ENCODE measurements at places on chromosomes 2 and 18.
A peak's percentile ranks its signal among the peaks of the same experiment; 100 is the strongest.

GRCh38 chr2:158573739-158574138 is 117.0 kb downstream of the PKP4 start:
- DNase-seq, result no peak

DNA sequence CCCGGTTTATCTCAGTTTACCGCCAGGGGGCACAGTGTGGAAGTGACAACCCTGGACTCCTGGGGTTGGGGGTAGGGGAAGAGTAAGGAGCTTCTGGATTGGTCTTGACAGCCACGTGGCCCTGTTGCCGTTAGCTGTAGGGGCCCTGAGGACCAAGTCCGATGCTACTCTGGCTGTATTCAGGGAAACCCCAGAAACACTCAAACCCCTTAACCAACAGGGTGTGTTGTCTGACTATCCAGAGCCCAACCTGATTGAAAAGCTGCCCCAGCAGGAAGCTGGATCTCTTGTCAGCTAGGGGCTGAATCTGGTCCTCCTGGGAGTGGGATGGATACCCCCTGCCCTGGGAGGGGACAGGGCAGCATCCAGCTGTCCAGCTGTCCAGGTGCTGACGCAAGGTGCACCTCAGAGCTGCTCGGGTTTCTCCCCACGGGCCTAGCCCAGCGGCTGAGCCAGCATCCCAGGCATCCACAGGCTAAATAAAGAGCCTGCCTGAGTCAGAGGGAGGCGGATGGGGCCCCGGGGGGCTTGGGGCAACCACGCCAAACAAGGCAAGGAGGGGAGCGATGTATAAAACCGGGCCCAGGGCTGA is 3.1 kb upstream of the GMPPA start:
- DNase-seq, result peak; percentile 35

DNA sequence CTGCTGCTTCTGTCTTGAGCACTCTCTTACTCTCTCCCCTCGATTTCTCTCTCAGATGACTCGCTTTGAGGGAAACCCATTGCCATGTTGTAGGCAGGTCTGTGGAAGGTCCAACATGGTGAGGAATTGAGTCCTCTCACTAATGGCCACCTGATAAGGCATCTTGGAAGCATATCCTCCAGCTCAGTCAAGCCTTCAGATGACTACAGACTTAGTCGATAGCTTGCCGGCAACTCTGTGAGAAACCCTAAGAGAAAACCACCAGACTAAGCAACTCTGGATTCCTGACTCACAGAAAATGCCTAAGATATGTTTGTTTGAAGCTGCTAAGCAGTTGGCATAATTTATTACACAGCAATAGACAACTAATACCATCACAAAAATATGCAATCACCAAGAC is 51.2 kb downstream of the WDR75 start:
- DNase-seq, result no peak

GRCh38 chr18:54616220-54616848 is 25.3 kb downstream of the DYNAP start:
- DNase-seq, result peak; percentile 4

GRCh38 chr2:7697052-7697451 is 779.8 kb downstream of the RNF144A start:
- DNase-seq, result no peak

DNA sequence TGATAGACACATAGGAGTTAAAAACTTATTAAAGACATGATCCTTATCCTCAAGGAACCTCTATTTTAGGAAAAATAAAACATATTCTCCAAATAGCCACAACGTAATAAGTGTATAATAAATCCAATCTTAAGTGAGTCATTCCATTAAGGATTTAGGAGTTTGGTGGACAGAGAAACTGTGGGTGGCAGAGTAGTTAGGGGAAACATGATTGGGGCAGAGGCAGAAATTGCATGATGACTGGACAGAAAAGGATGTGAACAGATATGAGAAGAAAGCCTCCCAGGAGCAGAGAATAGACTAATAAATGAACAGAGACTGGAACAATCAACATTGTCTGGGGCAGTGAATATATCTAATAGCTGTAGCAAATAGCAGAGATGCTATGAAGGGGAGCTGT is 48.1 kb upstream of the SIGLEC15 start:
- no peak for DNase-seq

DNA sequence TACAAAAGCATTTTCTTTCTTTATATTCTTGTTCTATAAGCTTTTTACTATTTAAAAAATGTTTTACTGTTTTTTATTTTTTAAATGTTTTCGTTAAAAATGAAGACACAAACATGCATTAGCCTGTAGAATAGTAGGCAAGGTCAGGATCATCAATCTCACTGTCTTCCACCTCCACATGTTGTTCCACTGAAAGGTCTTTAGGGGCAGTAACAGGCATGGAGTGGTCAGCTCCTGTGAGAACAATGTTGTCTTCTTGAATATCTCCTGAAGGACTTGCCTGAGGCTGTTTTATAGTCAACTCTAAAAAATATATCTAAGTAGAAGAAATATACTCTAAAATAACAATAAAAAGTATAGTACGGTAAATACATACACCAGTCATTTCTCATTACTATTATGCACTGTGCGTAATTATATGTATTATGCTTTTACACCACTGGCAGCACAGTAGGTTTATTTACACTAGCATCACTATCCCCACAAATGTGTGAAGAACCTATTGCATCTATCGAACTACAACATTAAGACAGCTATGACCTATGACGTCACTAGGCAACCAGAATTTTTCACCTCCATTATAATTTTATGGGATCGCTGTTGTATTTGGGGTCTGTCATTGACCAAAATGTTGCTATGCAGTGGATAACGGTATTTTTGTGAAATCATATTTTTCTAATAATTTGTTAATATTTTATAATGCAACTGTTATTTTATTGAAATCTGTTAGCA is 764.3 kb downstream of the METTL4 start:
- DNase-seq, result no peak

DNA sequence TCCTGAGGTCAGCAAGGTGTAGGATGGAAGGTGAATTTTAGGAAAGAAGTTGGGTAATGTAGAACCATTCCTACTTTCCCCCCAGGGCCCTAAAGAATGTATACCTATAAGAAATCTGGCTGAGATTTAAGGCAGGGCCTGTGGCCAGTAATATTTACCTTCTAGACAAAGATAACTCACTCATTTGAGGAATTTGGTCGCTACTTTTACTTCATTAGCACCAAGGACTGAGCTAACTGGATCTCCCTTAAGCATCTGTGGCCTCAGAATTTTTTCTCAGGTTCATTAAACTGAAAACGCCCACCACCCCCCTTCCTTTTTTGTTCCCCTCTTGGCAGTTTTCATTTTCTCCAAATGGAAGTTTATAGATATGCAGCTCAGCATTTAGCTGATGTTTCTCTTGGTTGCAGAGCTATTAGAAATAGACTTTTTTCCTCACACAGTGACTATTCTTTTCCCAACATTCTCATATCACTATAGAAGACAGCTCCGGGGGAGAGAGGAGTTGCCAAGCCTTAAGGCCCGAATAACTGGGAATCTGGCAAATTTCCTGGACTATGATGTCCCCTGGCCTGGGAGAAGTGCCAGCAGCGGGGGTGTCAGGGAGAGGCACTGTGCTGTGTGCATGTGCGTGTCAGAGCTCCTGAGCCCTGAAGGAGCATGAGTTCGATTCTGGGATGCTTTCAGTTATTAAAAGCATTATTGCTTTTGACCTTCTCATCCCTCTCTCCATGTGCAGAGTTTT is 310.9 kb downstream of the PRKCE start:
- no peak for DNase-seq

DNA sequence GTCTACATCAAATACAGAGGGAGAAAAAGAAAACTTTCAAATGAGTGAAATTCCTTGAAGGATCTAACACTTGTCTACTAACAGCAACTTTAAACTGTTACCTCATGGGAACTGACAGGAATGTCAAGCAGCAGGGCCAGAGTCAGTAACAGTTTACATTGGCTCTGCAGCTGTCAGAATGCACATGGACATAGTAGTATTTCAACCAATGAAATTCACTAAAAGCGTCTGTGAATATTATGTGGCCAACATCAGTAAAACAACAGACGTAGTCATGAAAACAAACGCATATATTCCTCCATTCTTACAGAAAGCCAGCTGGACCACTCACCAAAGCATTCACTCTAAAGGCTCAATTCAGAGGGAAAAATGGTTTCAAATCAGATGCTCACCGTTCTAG is 79.3 kb upstream of the RNU4ATAC start:
- no peak for DNase-seq

DNA sequence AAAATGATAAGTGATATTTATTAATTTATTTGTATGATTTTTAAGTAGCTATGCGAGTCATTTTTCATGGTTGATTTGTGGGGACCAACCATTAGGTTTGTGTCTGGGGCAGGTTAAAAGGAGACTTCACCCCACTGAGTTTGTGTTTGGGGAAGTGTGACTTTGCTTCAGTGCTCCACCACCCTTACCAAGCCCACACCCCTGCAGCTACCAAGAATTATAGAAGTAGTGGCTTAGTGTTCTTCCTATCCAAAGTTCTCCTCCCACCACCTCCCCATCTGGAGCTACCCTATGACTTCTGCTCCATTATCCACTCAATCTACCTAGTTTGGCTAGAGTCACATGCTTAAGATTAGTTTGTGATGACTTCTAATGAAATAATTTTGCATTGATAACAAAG is 182.1 kb upstream of the ZEB2 start:
- no peak for DNase-seq

GRCh38 chr2:168884975-168885374 is 5.3 kb downstream of the SPC25 start:
- DNase-seq, result no peak

GRCh38 chr18:5546660-5547059 is 2.9 kb upstream of the EPB41L3 start:
- no peak for DNase-seq

DNA sequence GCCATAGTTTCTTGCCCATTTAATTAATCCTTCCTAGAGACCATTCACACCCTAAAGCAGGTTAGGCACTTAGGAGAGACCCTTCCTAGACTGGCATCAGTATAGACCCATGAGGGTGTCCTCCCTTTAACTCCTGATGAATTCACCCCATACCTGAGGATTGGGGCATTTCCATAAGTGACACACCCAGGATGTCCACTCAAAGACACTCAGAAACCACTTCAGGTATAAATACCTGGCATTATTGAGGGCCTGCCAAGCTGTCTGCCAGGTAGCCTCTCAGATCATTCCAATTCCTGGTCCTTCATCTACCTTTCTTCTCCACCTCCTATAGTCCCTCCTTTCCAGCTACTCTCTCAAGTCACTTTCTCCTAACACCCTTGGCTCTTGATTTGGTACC is 57.5 kb upstream of the SLC14A2 start:
- DNase-seq, result no peak

DNA sequence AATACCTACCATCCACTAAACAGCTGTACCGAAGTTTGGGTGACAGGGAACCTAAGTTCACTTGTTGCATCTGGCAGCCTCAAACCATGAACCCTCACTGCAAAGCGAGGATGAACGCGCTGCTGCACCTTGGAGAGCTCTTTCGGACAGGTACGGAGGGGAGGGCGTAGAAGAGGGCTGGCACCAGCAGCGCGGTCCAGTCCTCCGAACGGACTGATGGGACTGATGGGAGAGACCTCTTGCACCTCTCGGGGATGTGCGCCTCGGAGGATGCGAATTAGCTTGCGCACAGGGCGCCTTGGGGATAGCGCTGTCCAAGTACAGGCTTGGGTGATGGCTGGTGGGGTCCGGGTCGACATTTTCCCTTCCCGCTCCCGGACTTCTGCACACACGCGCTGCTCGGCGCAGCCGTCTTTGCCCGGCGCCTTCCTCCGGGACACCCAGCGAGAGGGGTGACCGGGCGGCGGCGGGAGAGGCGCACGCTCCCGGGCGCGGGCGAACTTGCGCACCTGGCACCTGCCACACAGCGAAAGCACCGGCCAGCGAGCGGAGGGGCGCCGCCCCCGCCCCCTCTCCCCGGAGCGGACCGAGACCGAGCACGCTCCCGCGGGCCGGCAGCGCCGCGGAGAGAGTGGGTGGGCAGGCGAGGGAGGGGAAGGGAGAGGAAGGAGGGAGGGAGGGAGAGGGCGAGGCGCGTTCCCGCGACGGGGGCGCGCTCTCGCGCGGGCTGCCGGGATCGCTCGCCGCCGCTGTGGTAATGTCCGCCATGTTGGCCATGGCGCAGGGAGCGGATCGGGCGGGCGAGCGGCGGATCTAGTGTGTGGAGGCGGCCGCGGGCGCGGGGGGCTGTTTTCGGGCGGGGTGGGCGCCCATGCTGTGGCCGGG is at the start of gene EPC2:
Gene EPC2 (plus strand): TSS at position 754 of the 885 bp plus-strand sequence. CDS start 267 bp downstream, outside the sequence.
- DNase-seq, result peak; percentile 96

- no peak for DNase-seq
Measured at GRCh38 chr18:48318436-48318835, 90.7 kb downstream of the ZBTB7C start.

- no peak for DNase-seq
Measured at GRCh38 chr2:25302758-25303375, 38.9 kb downstream of the DNMT3A start.

DNA sequence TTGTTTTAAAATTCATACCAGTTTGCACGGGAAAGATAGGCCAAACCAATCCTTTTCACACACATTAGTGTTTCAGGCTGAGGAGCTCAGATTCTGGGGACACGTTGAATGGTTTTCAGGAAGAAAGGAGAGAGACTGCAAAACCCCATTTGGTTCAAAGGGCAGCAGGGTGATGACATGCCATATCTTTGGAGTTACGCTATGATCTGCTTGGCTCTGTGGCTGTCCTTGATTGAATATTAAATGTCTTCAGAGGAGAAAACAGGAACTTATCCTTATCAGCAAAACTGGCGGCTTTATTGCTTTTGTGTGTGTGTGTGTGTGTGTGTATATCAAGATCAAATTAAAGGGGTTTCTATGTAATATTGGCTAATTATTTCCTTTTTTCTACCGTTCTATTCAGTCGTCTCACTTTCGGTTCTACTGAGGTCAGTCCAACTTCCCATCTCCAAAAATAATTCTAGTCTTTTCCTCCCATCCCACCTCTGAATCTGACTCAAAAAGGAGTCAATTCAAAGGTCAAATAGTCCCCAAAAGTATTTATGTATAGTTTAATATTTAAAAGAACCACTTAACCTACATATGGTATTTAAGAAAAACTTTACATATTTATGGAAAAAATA is 292.9 kb upstream of the CCDC68 start:
- DNase-seq, result no peak

DNA sequence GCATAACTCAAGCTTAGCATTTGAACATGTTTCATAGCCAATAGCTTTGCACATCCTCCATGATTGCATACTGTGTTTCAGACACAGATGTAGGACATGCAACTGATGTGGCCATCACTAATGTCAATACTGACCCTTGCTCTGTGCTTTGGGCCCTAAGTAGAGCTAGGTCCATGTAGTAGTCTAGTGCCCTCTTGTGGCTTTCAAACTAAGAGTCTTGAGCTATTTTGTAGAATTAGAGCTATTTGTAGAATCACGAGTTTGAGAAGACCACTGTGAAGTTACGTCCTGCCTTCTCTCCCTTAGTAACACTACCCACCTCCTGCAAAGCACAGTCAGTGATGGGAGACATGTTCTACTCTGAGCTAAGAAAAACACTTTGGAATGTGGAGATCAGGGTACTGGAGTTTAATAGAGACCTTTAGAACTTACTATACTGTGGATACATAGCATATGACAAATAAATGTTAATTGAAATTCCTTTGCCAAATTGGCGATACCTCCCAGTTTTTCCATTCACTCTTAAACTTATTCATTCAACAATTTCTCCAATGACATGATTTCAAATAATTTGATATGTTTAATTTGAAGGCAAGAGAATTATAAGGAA is 306.5 kb upstream of the TNP1 start:
- peak; percentile 17 for DNase-seq

Measured in GM06990 (cell line).